ENCODE measurements at places on chromosomes 3 and 15.

- no peak for DNase-seq
These were observed 5.8 kb upstream of the ARPP21 start for GRCh38 chr3:35633332-35634124.

DNA sequence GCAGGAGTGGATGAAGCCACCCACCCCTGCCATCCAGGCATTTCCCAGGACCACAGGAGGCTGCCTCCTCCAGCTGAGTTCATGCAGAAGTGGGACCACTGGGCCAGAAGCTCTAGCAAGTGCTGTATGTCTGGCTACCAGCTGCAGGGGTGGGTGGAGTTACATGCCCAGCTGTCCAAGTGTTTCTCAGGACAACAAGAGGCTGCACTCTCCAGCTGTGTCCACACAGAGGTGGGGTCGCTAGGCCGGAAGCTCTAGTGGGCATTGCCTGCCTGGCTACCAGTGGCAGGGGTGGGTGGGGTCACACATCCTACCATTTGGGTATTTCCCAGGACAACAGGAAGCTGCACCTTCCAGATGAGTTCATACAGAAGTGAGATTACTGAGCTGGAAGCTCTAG is 234.0 kb upstream of the PPP2R3A start:
- DNase-seq, result no peak

GRCh38 chr3:16768956-16769355 is 115.8 kb upstream of the PLCL2 start:
- DNase-seq, result no peak

DNA sequence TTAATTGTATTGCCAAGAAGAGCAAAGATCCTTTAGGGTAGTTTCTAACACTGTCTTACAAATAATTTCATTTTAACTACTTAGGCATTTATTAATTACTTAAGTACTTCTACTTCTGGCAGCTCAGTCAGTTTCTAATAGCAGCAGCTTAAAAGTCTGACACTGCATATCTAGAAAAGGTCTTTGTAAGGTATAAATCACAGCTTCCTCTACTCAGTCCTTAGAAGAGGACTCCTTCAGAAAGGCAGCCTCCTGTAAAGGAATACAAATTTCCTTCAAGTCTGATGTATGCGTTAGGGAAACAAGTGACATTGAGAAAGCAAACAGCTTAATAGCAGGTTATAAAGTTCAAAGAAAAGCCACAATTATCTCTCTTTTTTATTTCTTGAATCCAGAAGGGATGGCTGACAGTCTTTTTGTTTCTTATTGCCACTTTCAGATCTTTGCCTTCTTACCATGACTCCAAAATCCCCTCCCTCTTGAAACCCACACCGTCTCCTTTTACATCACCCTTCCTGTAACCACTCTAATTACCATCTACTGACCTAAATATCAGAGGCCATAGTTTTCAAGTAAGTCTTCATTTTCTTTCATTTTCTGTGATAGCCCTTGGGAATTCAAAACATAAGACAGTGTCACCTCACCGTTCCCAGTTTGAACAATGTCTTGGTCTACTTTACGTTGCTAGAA is 109.5 kb downstream of the CGGBP1 start:
- DNase-seq, result no peak

DNA sequence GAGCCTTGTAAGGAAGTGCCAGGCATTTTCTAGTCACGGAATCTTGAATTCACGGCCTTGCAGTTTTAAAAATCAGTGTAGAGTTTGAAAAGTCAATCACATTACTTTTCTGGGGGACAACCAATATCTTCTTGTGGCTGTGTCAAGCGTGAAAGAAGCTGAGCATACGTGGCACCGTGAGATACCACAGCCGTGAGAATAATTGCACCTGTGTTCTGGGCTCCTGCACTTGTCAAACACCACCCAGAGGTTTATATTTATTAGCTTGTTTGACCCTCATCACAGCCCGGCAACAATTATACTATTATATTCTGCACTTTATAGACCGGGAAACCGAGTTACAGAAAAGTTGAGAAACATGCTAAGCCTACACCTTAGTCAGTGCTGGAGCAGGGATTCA is 45.2 kb downstream of the ARRDC4 start:
- no peak for DNase-seq

DNA sequence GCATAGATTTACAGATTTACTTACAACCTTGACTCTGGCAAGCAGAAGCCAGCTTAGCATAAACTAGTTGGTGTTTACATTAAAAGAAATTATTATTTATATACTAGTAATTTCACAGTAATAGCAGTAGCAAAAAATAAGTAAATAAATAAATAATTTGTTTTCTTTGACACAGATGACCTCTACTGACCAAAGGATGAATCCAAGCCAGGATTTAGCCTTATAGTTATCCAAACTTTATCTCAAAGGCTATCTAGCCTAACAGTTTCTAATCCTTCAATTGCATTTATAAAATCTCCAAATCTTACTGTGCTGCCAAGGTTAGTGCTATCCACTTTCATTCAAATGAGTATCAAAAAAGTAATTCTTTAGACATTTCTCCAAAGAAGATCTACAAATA is 64.3 kb downstream of the FRMD5 start:
- no peak for DNase-seq

GRCh38 chr3:31581660-31582059 is 48.9 kb downstream of the STT3B start:
- DNase-seq, result no peak

DNA sequence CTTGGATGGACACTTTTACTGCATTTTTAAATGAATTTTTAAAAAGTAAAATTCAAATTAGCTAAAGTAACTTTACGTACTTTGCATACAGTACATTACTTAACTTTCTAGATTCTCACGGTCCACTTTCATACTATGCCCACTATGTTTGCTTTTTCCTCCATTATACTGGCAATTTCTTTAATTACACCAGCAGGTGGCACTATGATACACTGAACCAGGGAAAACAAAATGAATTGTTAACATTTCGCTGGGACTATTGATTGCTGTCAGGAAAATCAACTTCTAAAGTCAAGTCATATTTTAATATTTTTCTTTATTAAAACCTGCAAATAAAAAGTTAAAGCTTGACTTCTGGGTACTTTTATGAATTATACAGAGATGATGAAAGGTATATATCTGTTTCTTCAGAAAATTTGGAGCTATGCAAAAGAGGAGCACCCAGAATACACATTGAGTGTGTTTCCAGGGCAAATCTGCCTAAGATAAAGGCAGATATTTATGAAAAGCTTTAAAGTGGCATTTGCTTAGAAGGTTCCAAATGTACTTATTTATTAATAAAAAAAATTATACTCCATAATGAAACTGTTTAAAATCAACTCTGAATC is 21.8 kb upstream of the POU1F1 start:
- no peak for DNase-seq

GRCh38 chr15:49145651-49146609 is 9.5 kb downstream of the COPS2 start:
- no peak for DNase-seq

GRCh38 chr3:14047841-14048240 is 76.8 kb downstream of the CHCHD4 start:
- DNase-seq, result no peak

DNA sequence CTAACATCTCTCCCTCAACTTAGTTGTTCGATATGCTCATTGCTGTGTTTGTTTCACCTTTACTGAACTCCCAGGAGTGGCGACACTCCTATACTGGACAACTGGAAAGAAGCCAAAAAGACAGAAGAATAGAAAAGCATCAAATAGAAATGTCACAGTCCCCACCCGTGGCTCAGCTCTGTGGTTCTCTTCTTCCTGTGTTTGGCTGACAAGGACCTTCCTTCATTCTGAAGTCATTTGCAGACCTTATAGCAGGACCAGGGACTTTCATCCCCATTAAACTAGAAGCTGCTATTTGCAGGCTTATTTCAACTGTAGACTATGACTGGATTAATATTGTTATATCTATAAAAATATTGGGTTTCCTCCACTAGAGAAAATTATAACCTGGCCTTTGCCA is 125.9 kb downstream of the NECTIN3 start:
- no peak for DNase-seq

- no peak for DNase-seq
These were observed 51.7 kb upstream of the CHD2 start for GRCh38 chr15:92848464-92848851.

DNA sequence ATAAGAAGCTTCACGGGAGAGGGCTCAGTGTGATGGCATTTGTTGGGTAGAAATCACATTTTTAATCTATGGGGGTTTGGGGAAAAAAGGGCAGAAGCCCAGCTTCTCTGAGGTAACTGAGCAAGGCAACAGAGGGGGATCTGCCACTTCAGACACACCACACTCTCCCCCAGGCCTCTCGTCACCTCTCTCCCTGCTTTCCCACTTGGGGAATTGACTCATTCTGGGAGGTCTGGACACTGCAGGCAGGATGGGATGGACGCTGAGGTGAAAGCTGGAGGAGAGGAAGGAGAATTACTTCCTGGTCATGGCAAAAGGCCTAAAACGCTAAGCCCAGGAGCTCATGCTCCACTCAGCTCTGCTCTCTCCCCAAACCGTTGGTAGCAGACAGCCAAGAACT is 33.2 kb downstream of the MYO5C start:
- DNase-seq, result no peak

DNA sequence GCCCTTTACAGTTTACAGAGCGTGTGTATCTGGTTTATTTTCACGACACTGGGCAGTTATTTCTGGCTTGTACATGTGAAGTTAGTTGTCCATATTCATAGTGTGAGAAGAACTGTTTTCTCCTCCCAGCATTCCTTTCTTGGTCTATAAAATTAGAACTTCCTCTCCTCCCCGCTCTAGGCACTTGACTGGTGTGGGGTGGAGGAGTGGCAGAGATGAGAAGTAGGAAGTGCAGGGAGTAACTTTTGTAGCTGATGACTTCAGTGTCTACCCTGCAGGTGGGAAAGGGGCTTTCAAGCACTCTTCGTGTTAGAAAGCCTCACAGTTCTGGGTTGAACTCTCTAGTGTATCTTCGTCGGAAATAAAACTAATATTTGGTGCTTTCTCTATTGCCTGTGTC is 13.4 kb downstream of the APOD start:
- DNase-seq, result no peak

GRCh38 chr3:46730819-46731218 is 13.2 kb upstream of the PRSS50 start:
- DNase-seq, result no peak

- no peak for DNase-seq
These were observed 1.2 kb downstream of the TWF2 start for GRCh38 chr3:52237657-52238172.

- DNase-seq, result no peak
These were observed 52.6 kb downstream of the PLCL2 start for GRCh38 chr3:16937326-16937845.

DNA sequence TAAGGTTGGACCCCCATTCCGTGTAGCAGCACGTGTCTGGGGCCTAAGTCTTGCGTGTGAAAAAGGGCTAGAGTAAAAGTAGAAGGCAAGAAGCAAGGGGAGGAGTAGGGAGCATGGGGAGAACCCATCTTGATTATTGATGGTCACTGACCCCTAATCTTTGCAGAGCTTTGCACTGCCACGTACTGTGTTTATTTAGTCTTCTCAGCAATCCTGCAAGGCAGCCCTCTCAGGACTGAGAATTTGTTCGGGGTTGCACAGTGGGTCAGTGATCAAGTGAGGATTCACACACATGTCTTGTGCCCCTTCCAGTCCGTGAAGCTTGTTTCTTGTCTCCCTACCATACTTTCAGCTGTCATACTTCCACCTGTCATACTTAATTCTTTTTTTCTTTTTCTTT is 7.2 kb downstream of the SEMA4B start:
- DNase-seq, result no peak

DNA sequence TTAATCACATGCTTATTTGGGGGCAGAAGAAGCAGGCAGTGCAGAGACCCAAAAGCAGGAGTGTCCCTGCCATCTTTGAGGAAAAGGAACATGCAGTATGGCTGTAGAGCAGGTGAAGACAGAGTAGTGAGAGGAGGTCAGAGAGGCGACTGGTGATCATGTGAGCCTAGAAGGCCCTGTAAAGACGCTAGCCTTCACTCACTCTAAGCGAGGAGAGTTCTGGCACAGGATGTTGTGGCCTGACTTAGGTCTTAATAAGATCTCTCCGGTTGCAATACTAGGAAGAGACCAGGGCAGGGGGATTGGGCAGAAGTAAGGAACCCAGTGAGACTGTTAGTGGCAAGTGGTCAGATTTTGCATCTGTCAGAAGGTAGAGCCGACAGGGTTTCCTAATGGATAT is 114.5 kb upstream of the ZBED2 start:
- no peak for DNase-seq

- DNase-seq, result no peak
These were observed 191.7 kb upstream of the TLE3 start for GRCh38 chr15:70289191-70289955.

GRCh38 chr3:113103588-113103987 is 107.8 kb upstream of the BOC start:
- DNase-seq, result no peak

DNA sequence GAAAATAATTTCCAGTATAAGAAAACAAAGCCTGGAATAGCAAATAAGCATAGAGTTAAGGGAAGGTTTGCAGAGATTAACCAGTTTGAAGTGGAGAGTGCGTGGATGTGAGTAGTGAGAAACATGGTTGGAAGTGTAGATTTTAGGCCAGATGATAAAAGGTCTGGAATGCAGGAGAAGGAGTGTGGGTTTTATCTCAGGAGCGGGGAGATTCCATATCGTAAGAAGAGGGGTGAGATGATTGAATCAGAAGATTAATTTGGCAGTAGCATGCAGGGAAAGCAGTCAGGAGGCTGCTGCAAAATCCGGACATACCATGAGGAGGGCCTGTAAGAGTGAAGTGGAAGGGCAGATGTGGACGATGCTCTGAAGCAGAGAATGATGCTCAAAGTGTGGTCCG is 13.7 kb downstream of the PPARG start:
- no peak for DNase-seq

DNA sequence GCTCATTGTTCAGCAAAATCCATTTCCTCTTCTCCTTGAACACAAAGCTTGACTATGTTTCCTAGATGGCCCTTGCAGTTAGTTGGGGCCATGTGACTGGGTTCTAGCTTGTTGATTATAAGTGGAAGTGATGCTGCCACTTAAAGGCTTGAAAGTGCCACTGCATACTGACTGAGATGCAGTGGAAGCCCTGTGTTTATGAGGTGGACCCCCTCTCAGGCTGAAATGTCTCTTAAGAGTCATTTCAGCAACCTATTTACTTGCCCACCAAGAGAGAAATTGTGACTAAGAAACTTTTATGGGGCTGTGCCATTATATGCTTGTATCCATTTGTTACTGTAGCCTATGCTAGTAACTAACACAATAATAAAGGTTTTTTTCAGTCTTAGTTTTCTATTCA is 8.4 kb upstream of the ANP32A start:
- DNase-seq, result no peak

Data from NCI-H187 treated with DMSO at 0.1 percent for 48 hours (cell line).